ENCODE measurements at places on chromosomes 4 and X. TPM values are rescaled to one million over a fixed set of nuclear protein-coding genes. Genes with fewer than 3 reads are reported as not detected.

DNA sequence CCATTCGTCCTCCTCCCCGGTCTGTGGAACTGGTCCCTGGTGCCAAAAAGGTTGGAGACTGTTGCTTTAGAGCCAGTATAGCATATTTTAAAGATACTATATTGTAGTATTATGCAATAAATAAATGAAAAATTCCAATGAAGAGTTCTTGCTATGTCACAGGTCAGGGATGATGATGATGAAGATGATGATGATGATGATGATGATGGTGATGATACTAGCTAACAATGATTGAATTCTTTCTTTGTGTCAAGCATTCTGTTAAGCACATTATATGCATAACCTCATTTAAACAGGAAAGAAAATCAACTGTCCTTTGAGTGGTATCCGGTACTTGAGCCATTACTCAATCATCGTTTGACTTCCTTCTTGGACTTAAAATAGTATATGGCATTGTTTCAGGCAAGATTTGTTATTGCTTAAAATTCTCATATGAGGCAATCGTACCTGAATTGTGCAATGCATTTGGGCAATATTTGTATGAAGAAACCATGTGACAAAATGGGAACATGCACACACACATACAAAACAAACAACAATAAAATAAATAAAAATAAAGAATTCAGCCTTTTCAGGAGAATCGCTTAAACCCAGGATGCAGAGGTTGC is 22.8 kb upstream of the TLR2 start:
- no peak for DNase-seq

The ANXA10 gene
- total RNA-seq: 0.82 TPM

DNA sequence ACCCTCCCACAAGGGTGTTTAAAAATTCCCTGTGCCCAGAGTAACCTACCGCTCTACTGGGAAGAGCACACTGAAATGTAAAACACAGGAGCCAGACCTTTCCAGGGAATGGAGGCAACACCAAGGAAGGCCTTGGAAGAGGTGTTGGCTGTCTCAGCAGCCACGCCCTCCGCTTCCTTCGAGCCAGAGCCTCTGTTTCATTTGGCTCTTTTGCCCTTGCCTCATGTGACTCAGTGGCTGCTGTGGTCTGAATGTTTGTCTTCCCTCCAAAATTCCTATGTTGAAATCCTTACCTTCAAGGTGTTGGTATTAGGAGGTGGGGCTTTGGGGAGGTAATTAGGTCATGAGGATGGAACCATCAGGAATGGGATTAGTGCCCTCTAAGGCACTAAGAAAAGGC is 11.3 kb downstream of the SCD5 start:
- no peak for DNase-seq

DNA sequence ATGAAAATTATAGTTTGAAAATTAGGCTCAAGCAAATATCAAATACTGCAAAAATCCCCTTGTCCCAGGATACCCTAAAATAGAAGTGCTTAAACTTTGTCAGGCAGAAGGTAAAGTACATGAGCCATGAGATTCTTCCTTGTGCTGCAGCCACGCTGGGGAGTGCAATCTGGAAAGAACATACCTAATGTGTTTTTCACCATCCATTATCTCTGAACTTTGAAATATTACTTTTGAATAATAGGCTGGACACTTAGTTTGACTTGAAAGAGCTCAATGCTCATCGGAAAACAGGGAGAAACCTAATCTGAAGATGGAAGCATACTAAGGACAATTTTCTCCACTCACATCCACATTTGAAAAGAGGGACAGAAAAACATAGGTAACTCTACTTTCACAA is 18.9 kb downstream of the THAP9 start:
- DNase-seq: no peak

The AMOT gene
- 2.5 TPM for total RNA-seq

DNA sequence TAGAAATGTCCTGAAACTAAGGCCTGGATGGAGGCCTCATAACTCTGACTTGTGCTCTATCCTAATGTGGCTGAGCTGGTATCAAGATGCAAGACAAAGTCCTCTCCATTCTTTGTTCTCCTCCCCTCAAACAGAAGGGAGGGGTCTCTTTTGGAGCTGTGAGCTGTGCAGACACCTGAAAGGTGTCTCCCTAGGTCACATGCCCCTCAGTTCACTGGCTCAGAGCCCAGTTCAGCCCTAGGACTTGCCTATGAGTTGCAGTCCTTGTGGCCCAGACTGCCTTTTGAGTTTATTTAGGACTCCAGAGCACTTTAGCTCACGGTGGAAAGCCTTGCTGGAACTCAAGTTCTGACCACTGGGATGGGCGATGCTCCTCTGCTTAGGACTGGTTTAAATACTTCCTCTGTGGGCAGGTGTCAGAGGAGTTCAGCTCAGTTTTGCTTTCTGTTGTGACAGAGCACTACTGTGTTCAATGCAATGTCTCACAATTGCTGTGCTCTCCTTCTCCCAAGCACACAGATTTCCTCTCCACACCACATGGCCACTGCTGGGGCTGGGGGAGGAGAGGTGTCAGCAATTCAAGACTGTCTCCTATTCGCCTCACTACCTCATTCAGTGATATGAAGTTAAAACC is 84.8 kb upstream of the ZNF827 start:
- DNase-seq: no peak

DNA sequence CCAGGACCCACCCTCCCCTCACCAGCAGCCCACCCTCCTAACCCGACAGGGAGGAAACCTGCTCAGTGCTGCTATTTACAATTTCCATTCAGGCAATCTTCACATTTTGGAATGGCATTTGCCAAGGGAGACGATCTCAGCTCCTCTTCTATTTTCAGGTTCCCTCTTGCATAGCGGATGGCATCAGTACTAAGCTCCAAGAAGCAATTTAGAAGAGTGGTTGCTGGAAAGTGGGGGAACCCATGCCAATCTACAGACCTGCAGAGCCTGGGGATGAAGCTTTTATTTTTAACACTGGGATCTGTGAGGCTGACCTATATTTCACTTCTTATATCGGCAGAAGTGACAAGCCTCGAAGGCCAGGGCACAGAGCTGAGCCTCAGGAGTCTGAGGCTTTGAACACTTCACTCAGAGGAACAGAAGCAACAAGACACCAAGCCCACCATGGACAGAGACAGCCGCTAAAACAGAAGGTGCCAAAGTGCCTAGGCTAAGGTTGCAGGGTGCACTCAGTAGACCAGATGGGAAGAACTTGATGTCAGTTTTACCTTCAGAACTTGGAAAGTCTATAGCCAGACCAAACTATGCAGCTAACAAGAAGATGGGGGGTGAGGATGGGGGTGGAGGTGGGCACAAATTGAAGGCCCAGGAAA is 44.0 kb downstream of the SCD5 start:
- DNase-seq: no peak

GRCh38 chr4:7105276-7105675 is 37.4 kb upstream of the GRPEL1 start:
- no peak for DNase-seq

GRCh38 chr4:53557669-53558064 is 33.6 kb downstream of the LNX1 start:
- no peak for DNase-seq

- DNase-seq: no peak
Measured at GRCh38 chr4:41992967-41993857, 2.9 kb downstream of the SLC30A9 start.

DNA sequence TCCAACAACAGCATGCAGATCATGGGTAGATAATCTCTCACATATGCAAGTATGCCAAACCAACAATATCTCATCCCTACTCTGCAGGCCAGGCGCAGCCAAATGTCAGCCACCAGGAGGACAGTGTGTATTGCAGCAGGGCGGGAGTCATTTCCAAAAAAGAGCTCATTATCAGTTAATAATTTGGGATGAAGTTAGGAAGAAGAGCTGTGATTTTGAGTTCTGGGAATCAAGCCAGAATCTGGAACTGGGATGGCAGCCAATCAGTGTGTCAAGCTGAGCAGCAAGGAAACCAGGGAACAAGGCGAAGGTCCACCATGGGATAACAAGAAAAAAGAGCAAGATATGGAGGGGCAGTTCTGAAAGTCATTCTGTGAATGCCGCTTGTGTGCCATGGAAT is 88.2 kb upstream of the CAMK2D start:
- no peak for DNase-seq

DNA sequence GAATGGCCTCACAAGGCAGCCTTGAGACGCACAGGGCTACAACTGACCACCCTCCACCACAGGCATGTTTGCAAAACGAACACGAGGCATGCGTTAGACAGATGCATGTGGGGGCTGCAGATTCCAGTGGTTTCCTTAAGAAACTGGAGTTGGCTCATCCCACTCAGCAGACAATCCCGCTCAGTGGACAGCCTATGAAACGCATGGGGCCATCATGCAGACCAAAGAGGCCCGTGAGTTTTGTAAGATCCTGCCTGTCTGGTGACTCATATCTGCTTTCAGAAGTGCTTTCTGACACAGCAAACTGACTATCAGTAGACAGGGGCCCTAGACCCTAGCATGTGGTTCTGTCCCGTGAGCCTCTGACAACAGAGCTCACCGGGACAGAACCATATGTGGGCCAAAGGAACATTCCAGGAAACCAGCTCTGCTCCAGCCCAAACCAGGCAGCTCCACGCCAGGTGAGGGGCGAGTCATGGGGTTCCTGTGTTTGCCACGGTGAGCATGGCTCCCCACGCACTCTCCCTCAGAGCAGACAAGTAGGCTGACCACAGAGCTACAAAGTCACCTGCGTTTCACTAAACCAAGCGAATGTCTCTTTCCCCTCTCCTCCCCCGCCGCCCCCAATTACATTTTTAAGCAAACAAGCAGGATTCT is 74.4 kb downstream of the MTMR1 start:
- no peak for DNase-seq
